ENCODE measurements at places on chromosomes 7 and 10.

- DNase-seq: no peak
Observed at GRCh38 chr10:114394531-114394930, 9.8 kb downstream of the AFAP1L2 start.

DNA sequence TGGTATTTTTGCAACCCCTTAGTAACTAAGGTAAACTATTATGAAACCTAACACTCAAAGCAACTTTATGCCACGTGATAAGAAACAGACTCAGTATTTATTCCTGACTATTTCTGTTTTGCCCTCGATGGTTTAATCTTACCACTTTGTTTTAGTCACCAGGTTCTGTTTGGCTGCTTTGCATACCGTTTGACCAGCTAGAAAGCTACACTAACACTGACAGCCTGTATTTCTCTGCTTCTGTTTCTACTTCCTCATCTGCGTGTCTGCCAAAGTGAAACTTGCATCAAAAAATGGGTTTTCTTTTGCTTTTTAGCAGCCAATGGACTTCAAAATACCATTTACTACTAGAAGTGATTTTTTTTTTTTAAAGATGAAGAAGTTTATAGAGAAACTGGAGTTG is 802.5 kb downstream of the GRM8 start:
- no peak for DNase-seq

GRCh38 chr7:40015790-40016296 is 65.8 kb downstream of the CDK13 start:
- no peak for DNase-seq

GRCh38 chr10:122999347-122999746 is 9.2 kb downstream of the IKZF5 start:
- DNase-seq: no peak

GRCh38 chr7:114109721-114110120 is 190.9 kb upstream of the PPP1R3A start:
- no peak for DNase-seq

GRCh38 chr7:92837000-92837749 is 802 bp upstream of the CDK6 start:
- no peak for DNase-seq

- no peak for DNase-seq
Observed at GRCh38 chr7:70040970-70041766, 442.9 kb downstream of the AUTS2 start.

DNA sequence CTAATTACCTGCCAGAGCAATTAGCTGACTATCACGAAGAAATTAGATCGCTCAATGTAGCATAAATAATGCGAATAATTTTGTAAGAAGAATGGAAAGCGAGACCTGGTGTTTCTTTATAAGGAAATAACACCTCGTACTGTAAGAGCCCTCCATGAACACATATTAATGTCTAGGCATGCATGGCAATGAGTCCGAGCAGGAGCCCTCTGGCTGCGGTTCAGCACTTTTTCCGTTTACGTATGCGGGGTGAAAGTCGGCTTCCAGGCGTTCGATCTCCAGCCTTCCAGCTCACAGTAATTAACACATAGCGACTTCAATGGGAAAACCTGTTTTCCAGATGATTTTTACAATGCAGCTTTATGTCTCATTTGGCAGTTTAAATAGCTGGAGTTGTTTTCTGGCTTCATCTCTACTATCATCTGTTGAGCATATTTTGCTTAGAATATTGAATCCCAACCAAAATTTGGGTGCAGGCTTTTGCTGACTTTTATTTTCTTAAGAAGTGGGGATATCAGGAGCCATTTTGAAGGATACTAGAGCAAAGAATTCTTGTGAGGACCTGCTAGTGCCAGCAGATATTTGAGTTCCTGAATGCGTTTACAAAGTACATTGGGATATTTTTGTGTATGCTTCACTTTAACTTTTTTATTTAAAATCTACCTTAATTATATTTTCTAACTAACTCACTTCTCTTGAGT is 7.2 kb upstream of the SP8 start:
- no peak for DNase-seq

DNA sequence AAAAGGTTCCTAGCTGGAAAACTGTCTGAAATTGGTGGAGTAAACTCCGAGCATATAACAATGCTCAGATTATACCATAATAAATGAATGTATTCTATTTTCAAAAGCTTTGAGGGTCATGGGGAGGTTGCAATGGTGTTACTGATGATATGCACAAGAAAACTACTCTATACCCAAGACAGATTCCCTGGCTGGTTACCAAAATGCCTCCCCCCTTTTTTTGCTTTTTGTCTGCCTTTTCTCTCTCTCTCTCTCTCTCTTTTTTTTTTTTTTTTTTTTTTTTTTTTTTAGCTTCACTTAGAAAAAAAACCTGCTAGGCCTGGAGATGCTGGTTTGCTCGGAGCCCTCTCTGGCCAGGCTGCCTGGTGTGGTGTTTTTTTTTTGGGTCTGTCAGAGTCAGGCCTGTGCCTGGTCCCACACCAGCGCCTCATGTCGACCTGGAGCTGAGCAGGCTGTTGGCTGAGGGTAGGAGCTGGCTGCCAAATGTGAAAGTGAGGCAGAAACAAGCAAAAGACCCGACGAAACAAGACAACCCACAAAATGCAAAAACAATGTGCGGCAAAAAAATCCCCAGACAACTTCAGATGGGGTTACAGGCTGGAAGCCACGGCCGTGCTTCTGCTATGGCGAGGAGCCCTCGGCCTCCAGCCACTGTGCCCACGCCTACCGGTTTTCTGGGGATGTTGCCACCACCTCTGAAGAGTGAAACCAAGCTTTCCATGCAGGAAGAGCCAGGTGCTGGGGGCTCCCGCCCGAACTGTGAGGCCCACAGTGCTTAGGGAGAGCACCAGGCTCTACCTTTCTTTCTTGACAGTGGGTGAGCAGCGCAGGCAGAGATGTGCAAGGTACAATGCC is 59.9 kb upstream of the EFCAB10 start:
- DNase-seq: no peak

DNA sequence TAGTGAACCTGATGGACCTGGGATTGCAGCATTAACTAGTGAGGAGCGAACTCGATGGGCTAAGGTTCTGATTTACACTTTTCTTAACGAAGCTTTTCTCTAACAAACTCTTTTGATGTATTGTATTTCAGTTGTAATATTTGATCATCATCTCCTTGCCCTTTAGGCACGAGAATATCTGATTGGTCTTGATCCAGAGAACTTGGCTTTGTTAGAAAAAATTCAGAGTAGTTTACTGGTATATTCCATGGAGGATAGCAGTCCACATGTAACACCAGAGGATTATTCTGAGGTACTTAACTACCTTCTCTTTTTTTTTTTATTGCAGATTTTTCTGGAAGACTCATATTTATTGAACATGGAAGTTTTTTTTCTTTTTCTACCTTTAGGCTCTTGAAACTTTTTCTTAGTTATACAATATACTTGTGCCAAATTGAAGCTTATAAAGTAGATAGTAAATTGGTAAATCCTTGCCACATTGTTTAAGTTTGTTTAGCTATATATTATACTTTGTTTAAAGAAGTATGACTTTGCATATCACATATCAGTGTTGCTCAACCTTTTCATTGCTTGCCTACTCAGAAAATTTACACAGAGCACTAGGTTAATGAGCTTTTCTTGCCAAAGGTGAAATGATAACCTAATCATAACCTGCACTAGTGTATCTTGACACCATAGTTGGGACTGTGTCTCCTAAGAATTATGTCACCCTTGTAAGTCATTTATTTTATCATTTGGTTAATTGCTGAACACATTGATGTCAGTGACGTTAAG is 30.4 kb downstream of the CROT start:
- DNase-seq: no peak

DNA sequence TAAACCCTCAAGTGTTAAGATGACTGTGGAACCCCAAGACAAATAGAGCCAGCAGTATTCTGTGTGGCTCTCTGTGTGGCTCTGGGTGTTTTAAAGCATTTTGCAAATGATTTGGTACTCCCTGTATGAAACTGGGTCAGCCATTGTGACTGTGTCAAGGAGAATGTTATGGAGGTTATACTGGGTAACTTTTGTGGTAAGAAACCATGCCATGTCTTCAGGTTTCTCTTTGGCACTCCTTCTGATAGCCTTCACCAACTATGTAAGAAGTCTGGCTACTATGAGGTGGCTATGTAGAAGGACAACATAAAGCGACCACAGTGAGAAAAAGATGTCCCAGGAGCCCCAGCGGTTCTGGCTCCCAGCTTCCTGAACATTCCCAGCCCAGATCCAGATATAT is 226.6 kb upstream of the RHOBTB1 start:
- no peak for DNase-seq

- DNase-seq: no peak
Observed at GRCh38 chr10:3875842-3876235, 90.8 kb upstream of the KLF6 start.

DNA sequence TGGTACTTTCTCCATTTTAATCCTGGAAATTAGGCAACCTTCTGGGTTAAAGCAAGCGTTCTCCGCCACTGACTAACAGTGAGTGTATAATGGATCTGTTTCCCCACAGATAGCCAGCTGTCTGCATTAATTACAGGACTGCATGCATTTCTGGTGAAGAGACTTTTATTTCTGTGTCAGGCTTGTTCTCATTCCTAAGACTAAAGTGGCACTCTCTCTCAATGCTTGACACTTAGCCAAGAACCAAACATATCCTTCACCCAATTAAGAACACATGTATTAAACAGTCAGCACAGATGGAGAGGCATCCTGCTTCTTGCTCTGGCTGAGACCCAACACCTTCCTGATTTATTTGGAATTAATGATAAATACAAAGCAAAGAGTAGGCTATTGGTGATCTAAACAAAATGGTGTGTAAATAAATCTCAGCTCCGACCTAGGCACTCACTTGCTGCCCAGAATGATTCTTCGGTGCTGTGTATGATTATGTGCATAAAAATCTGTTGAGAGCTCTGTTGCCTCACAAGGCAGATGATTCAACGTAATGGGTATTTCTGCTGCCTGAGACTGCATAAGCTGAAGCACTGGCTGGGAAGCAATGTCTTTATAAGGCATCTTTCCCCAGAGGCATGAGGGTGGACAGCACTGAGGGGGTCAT is 16.8 kb downstream of the CALU start:
- DNase-seq: no peak

DNA sequence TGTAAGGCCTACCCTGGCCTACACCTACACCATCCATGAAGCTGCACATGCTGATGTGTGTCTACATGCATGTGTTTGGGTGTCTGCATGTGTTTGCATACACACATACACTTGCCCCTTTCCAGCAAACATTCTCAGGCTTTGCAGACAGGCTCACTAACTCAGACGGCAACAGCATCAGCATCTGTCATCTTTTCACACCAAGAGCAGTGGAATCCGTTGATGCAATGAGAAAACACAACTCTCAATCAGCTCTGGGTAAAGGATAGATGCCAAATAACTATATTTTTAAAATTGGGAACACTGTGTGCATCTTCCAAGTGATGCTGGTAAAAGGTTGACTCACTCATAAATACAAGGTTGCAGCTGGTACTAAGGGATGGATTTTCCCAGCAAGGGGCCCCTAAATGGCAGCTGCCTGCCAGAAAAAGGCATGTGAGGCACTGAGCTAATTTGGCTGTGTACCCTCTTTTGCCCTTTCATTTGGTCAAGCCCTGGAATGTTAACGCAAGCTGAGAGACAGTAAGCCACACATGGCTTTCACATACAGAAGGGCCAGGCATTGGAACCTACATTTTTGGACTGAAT is 296.3 kb upstream of the NPSR1 start:
- no peak for DNase-seq

DNA sequence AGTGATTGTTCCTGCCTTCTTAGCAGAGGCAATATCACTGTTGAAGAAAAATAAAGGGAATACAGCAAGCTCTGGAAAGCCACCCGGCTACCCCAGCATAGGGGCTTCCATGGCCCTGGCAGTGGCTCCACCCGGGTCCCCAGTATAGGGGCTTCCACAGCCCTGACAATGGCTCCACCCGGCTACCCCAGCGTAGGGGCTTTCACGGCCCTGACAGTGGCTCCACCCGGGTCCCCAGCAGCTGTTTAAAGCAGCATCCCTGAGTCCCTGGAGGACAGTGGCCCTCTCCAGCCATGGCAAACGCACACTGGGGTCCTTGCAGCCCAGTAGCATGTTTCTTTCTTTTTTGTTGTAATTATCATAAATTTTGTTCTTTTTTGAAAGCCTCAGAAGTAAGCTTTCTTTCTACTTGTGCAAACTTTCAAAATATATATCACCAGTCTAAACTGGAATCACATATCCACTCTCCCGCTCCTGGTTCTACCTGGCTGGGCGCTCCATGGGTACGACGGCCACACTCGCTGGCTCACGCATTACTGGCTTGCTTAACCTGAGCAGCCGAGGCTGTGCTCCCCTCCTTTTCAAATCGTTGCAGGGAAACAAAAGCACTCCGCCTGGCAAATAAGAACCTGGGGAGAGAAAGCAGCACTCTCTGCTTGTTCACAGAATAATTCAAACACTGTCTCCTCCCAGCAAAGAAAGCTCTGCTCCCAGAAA is 62.1 kb downstream of the TCERG1L start:
- no peak for DNase-seq

DNA sequence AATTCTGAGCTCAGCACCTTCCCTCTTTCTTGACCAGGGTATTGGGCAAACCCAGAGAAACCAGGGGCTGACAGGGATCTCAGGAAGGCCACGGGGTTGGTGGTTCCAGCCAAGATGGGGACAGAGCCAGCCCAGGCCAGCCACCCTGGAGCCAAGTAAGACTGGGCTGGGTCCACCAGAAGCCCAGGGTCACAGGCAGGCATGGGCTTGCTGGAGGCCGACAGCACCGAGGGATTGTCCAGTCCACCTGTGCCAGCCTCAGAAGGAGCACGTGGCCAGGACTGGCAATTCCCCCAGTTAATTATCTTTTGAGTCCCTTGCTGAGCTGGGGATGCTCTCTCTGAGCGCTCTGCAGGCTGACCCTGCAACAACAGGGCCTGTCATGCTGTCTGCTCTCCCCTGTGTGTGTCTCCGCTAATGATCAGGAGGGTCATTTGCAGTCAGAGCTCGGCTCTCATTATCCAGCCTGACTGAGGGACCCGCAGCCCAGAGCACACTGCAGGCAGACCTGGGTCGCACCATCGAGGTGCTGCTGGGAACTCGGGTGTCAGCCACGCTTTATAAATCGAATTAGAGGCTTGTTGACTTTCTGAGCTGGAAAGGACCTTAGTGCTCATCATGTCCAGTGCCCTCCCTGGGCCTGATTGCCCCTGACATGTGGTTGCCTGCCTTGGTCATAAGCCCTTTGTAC is 69.5 kb upstream of the PPIF start:
- no peak for DNase-seq

GRCh38 chr10:114576132-114576487 is 82.0 kb downstream of the ABLIM1 start:
- DNase-seq: no peak

GRCh38 chr10:130963052-130963393 is 348.5 kb downstream of the TCERG1L start:
- DNase-seq: no peak

DNA sequence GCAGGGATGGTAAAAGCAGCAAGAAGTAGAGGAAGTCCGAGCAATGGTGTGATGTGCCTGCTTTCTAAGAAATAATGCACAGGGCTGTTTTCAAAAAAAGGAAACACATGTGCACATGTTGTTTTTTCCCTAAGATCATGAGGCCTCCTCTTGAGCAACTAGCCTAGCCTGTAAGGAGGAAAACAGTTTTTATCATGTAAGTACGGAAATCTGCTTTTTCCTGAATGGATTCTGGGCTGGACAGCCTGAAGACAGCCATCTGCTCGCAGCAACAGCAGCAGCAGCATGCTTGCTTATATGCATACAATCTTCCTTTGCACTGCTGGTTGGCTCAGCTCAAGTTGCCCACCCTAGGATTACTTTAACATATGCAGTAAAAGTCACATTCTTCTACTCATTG is 87.1 kb downstream of the HIBADH start:
- DNase-seq: no peak

GRCh38 chr10:49655099-49655498 is 24.4 kb upstream of the C10orf53 start:
- DNase-seq: no peak

All from activated T-helper 1 cell treated with Interleukin-2 at 50 U/mL for 16 hours (primary cell).